ENCODE measurements at places on chromosomes 16 and 17.

GRCh38 chr16:14585287-14585686 lies 44.8 kb downstream of the PARN start:
- H3K27me3 ChIP-seq = no peaks in the 10 kb centered on the region
- no peak overlapping the region for H3K27ac ChIP-seq
- DNase-seq = no peak
- H3K36me3 ChIP-seq = no peaks in the 10 kb centered on the region
- no peak overlapping the region for H3K4me3 ChIP-seq

GRCh38 chr17:13544292-13544691 lies 57.4 kb downstream of the HS3ST3A1 start:
- no peaks in the 10 kb centered on the region for H3K27me3 ChIP-seq
- no peak overlapping the region for H3K4me3 ChIP-seq
- no peak overlapping the region for H3K27ac ChIP-seq
- no peaks in the 10 kb centered on the region for H3K4me1 ChIP-seq
- no peak for DNase-seq
- H3K36me3 ChIP-seq = no peaks in the 10 kb centered on the region

DNA sequence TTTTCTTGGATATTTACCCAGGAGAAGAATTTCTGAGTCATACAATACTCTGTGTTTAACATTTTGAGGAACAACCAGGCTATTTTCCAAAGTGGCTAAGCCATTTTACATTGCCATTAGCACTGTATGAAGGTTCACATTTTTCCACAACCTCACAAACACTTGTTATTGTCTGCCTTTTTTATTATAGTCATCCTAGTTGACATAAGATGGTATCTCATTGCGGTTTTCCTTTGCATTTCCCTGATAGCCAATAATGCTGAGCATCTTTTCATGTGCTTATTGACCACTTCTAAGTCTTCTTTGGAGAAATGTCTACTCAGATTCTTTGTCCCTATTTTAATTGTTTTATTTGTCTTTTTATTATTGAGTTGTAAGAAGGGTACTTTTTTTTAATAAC lies 107.4 kb upstream of the CES5A start:
- no peak overlapping the region for H3K4me3 ChIP-seq
- no peaks in the 10 kb centered on the region for H3K36me3 ChIP-seq
- no peak overlapping the region for H3K27ac ChIP-seq
- DNase-seq = no peak
- H3K4me1 ChIP-seq = no peaks in the 10 kb centered on the region

DNA sequence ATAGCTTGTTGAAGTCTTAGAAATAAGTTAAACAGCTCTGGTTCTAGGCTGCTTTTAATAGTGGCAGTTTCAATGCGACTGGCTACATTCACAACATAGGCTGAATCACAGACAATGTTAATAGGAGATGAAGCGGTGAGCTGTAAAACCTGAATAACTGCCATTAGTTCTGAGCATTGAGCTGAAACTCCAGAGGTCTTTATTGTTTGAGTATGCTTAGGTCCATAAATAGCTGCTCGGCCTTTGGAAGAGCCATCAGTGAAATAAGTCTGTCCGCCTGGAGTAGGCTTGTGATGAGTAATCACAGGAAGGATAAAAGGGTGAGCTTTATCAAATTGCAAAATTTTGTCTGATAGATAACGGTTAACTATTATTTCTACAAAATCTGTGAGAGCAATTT lies 9.4 kb upstream of the ZNF689 start:
- H3K27ac ChIP-seq = no peak overlapping the region
- no peak for DNase-seq
- H3K36me3 ChIP-seq = no peaks in the 10 kb centered on the region
- no peaks in the 10 kb centered on the region for H3K27me3 ChIP-seq
- H3K4me1 ChIP-seq = no peaks in the 10 kb centered on the region

- no peak for DNase-seq
- H3K27me3 ChIP-seq = no peaks in the 10 kb centered on the region
- H3K36me3 ChIP-seq = no peaks in the 10 kb centered on the region
- no peak overlapping the region for H3K27ac ChIP-seq
- H3K4me3 ChIP-seq = no peak overlapping the region
These were observed 211.7 kb downstream of the ZFHX3 start for GRCh38 chr16:72836181-72836580.

GRCh38 chr17:78130437-78131101 lies at the start of gene TMC8:
TMC8 (plus strand) TSS chr17:78130771; CDS start chr17:78131589, 818 bp downstream.
- H3K27ac ChIP-seq = no peak within 1 kb of the TSS
- H3K4me1 ChIP-seq = peaks cover 8% of the 10 kb centered on the region
- no peak within 1 kb of the TSS for H3K4me3 ChIP-seq
- H3K27me3 ChIP-seq = no peaks in the 10 kb centered on the region

- no peaks in the 10 kb centered on the region for H3K36me3 ChIP-seq
- H3K27me3 ChIP-seq = no peaks in the 10 kb centered on the region
- no peak for DNase-seq
These were observed 104.3 kb downstream of the STXBP4 start for GRCh38 chr17:55072898-55073297.

DNA sequence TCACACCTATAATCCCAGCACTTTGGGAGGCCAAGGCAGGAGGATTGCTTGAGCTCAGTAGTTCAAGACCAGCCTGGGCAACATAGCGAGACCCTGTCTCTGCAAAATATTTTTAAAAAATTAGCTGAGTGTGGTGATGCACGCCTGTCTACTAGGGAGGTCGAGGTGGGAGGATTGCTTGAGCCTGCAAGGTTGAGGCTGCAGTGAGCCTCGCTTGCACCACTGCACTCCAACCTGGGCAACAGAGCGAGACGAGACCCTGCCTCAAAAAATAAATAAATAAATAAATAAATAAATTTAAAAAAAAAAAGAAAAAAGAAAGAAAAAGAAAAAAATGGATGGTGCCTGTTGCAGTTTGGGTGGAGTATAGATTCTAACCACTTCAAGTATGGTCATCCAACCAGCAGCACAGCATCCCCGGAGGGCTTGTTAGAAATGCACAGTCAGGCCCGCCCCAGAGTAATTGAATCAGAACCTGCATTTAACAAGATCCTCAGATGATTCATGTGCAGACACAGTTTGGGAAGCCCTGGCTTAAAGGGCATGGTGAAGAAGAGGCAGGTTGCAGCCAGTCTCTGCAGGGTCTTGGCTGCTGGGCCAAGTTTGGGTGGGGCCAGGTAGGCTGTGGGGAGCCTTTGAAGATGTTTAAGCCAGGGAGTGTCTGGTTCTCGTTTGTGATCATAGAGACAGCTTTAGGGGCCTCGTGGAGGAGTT lies 40.8 kb downstream of the MRC2 start:
- H3K36me3 ChIP-seq = no peaks in the 10 kb centered on the region
- H3K27me3 ChIP-seq = no peaks in the 10 kb centered on the region
- H3K4me3 ChIP-seq = no peak overlapping the region
- no peak for DNase-seq
- no peak overlapping the region for H3K27ac ChIP-seq

GRCh38 chr16:86011532-86011931 lies 112.6 kb downstream of the IRF8 start:
- no peaks in the 10 kb centered on the region for H3K36me3 ChIP-seq
- no peak overlapping the region for H3K4me3 ChIP-seq
- no peaks in the 10 kb centered on the region for H3K4me1 ChIP-seq
- no peak for DNase-seq

DNA sequence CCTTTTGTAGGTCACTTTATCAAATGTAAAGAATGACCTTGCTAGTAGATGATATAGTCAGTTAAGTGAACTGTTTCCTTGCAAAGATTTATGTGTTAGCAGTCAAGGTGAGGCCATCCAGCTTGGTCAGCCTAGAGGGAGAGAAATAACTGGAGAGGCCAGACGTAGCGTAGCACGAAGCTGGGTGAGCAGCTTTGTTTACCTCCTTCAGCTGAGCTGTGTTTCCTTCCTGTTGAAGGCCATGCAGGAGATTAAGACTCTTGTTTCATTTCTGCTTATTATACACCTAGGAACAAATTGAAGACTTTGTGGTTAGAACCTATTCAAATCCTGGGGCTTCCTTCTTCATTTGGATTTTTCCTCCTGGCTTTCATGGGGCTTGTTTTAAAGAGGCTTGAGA lies 267.1 kb downstream of the PHKB start:
- no peaks in the 10 kb centered on the region for H3K27me3 ChIP-seq
- no peak overlapping the region for H3K4me3 ChIP-seq
- H3K27ac ChIP-seq = no peak overlapping the region
- H3K4me1 ChIP-seq = no peaks in the 10 kb centered on the region
- no peak for DNase-seq

DNA sequence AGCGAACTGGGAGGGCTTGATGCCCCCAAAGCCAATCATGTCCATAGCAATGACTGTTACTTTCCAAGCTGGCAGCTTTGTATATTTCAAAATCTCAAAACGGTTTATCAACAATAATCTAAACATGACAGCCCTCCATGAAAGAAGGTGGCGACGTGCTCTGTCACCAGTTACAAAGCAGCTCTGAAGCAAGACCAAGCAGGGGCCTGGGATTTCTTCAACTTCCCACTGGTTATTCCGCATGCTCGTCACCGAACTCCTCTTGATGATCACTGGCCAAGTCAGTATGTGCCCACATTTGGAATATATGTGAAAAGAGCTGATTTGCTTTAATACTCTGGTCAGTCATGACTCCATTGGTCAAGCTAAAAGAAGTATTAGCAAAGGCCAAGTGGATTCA lies 175.6 kb downstream of the VPS53 start:
- no peak for DNase-seq
- H3K36me3 ChIP-seq = no peaks in the 10 kb centered on the region
- no peak overlapping the region for H3K27ac ChIP-seq
- H3K27me3 ChIP-seq = no peaks in the 10 kb centered on the region
- H3K4me1 ChIP-seq = no peaks in the 10 kb centered on the region

- H3K4me3 ChIP-seq = no peak overlapping the region
- peaks cover 2% of the 10 kb centered on the region for H3K4me1 ChIP-seq
- H3K36me3 ChIP-seq = no peaks in the 10 kb centered on the region
- no peak for DNase-seq
- no peaks in the 10 kb centered on the region for H3K27me3 ChIP-seq
These were observed 26.1 kb upstream of the MLKL start for GRCh38 chr16:74726716-74727115.

DNA sequence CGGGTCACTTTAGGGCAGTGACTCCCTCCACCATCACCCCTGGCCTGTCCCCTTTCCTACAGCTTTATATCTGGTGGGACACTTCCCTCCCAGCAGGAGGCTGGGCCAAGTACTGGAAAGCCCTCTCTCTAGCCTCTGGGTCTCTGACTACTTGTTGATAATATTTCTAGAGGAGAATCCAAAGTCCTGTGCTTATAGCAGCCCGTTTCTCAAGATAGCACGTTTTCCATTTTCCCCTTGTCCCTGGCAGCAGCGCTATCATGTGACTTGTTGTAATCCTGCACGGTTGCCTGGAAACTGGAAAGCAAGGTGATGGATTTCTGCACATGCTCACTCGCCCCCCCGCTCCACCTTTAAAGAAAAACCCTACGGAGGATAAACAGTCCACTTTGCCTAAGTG lies 3.3 kb upstream of the AXIN2 start:
- DNase-seq = peak; percentile 56
- no peaks in the 10 kb centered on the region for H3K27me3 ChIP-seq
- peak overlapping the region; percentile 35 for H3K27ac ChIP-seq
- no peaks in the 10 kb centered on the region for H3K36me3 ChIP-seq
- peaks cover 11% of the 10 kb centered on the region for H3K4me1 ChIP-seq

DNA sequence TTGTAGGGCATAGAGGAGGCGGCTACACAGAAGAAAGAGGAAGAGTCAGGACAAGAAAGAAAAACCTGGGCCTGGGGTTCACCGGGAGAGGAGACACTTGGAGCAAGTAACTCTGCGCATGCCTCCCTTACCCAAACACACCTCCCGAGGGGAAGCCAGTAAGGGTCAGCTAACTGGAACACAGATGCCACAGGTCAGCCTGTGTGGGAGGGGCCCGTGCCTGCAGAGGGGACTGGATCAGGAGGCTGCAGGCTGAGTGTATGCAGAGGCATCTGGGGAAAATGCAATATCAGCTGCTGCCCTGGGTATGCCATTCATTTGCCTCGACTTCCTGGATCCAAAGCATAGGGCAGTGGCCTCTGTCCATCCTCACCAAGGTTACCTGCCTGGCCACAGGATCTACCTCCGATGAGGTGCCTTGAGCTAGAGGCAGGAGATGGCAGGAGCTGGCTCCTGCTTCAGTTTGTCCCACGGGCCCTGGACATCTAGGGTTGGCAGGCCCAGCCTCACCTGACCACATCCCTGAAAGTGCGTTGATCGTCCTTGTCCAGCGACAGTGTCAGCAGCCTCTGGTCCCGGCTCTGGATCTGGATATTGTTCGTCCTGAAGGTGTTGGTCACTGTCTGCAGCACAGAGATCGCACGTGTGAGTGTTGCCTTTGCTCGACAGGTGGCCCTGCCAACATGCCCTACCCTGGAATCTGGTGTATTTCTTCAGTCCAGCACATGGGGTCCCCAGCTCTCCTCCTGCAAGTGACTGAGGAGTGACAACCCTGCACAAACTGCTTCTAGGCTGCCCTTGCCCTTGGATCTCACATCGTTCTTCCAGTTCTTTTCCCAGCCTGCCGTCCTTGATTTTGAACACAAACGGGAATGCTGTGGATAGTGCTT lies 4.6 kb upstream of the MFSD6L start:
- no peak overlapping the region for H3K27ac ChIP-seq
- H3K4me1 ChIP-seq = no peaks in the 10 kb centered on the region
- no peaks in the 10 kb centered on the region for H3K36me3 ChIP-seq
- H3K27me3 ChIP-seq = no peaks in the 10 kb centered on the region
- no peak for DNase-seq

DNA sequence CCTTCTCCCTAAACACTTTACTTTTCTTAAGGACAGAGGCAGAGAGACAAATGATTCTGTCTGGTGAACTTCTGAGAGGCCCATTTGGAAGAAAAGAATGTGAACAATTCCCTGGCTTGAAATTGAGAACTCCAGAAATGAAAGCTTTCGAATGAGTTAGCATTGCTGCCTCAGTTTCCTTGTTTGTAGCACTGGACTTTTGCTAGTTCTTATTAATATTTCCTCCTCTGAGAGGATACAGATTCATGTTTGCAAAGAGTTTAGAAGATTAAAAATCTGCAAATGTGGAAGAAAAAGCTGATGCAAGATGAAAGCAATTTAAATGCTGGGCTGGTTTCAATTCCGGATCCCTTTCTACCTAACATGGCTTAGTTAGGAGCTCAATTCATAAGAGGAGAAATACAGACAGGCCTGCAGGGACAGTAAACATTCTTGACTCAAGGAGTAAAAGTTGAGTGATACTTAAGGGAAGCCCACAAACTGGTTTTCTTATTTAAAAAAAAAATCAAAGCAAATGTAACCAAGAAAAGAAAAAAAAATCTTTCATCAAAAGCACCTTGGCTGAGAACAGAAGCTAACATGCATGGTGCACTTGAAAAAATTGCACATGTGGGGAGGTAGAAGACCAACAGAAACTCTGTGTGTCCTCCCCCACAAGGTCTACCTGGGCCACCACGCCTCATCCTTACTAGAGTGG lies 27.1 kb downstream of the HNF1B start:
- H3K4me3 ChIP-seq = no peak overlapping the region
- H3K4me1 ChIP-seq = peaks cover 40% of the 10 kb centered on the region
- peak overlapping the region; percentile 29 for H3K27ac ChIP-seq
- no peaks in the 10 kb centered on the region for H3K27me3 ChIP-seq
- no peaks in the 10 kb centered on the region for H3K36me3 ChIP-seq

DNA sequence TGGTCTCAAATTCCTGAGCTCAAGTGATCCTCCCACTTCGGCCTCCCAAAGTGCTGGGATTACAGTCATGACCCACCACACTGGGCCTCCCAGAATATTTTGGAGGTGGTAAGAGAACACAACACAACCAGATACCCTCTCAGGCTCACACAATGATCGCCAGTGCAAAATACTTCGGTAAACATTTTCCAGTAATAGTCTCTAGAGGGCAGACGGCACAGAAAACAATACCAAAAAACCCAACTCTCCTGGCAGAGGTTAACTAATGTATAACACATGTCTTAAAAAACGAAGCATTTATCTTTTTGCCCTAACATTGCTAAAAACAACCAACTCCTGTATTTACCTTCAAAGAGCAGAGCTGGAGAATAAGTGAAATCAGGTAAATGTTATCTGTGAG lies 10.5 kb downstream of the NUFIP2 start:
- H3K4me1 ChIP-seq = peaks cover 13% of the 10 kb centered on the region
- peaks cover 6% of the 10 kb centered on the region for H3K36me3 ChIP-seq
